ENCODE measurements at places on chromosomes 6 and 20.

DNA sequence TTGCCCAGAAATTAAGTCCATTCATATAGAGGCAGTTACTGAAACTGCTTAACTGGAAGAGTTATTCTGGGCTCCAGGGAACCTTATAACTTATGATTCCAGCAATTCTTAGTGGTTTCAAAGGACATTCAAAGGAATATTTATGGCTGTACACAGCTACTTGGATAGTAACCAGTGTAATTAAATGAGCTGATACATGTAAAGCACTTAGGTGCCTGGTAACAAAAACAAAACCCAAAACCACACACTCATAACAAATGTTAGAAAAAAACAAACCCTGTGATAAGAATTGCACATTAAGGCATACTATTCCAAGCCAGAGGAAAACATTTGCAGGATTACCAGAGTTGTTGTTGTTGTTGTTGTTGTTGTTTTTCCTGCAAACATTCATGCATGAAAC, 51.5 kb downstream of the STK4 start:
- no peak for DNase-seq

- no peak for DNase-seq
These were observed 194.4 kb downstream of the BMP7 start for GRCh38 chr20:57071954-57072583.

- DNase-seq = peak; percentile 84
These were observed 19.0 kb upstream of the STX11 start for GRCh38 chr6:144131248-144131709.

GRCh38 chr20:12773936-12774335, 234.8 kb upstream of the SPTLC3 start:
- DNase-seq = no peak

- DNase-seq = no peak
These were observed 151.9 kb downstream of the CDKAL1 start for GRCh38 chr6:20686142-20686541.

- DNase-seq = no peak
These were observed 18.1 kb downstream of the CST9 start for GRCh38 chr20:23587631-23588030.

DNA sequence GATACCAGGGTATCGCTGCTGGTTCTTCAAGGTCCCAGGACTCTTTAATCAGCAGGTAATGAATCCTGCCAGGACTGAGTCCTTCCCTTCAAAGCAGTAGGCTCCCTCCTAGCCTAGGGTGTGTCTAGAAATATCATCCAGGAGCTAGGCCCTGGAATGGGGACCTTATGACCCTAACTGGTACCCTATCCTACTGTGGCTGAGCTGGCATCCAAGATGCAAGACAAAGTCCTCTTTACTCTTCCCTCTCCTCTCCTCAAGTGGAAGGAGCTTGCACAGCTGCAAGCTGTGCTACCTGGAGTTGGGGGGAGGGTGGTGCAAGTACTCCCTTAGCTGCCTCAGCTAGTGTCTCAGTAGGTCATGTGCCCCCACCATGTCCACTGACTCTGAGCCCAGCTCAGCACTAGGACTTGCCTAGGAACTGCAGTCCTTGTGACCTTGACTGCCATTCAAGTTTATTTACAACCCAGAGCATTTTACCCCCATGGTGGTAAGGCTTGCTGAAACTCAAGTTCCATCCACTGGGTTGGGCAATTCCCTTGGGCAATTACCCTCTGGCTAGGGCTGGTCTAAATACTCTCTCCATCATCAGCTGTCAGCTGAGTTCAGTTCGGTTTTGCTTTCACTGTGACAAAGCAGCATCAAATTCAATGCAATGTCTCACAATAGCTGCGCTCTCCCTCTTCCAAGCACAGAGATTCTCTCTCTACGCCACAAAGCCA, 48.4 kb upstream of the TOP1 start:
- no peak for DNase-seq

DNA sequence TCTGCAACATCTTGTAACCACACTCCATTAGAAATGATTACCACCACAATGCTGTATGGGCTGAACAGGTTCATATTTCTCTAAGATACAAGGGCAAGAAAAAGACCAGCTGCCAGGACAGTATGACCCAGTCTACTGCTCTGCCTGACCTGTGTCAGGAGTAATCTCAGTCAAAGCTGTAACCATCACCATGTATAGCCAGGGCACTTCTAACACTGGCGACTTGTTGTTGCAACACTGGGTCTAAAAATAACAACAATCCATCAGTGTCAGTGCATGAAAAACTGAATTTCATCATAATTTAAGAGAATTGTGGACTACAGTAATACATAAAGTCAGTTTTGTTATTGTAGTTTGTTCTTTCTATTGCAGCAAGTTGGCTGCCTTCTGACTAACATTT, 738.6 kb upstream of the ADGRB3 start:
- no peak for DNase-seq

DNA sequence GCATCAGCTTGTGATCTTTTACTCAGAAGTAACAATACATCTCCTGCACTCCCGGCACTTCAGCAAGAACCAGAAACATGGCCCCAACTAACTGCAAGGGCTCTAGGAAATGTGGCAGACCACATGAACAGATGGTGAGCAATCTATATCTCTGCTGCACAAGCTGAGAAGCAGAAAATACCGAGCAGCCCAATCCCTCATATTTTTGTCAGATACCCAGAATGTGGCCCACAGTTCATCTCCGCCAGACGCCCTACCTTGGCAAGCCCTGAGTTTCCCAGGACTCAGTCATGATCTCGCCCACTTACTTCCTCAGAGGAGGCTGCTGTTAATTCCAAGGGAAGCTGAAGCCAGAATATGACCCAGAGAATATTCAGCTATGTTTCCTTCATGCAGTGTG, 63.1 kb upstream of the PHACTR1 start:
- no peak for DNase-seq

- DNase-seq = no peak
These were observed 26.9 kb upstream of the FANCE start for GRCh38 chr6:35425284-35425683.

DNA sequence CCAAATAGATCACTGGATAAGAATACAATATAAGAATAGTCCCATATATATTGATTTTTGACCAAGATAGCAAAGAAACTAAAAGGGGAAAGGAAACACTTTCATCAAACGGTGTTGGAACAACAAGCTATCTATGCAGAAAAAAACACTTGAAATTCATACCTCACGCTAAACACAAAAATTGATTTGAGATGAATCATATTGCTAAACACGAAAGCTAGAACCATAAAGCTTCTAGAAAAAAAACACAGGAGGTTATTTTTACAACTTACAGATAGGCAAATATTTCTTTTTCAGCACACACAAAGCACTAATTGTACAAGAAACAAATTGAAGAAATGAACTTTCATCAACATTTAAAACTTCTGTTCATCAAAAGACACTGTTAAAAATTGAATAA, 36.7 kb upstream of the TMEM14A start:
- DNase-seq = no peak

GRCh38 chr6:135937106-135937505, 85.6 kb downstream of the PDE7B start:
- DNase-seq = no peak

- DNase-seq = no peak
These were observed 25.8 kb upstream of the FABP7 start for GRCh38 chr6:122753688-122754056.

GRCh38 chr6:24906314-24906713, 29.4 kb downstream of the RIPOR2 start:
- DNase-seq = no peak

GRCh38 chr6:7496266-7496875, 45.1 kb upstream of the DSP start:
- DNase-seq = no peak

DNA sequence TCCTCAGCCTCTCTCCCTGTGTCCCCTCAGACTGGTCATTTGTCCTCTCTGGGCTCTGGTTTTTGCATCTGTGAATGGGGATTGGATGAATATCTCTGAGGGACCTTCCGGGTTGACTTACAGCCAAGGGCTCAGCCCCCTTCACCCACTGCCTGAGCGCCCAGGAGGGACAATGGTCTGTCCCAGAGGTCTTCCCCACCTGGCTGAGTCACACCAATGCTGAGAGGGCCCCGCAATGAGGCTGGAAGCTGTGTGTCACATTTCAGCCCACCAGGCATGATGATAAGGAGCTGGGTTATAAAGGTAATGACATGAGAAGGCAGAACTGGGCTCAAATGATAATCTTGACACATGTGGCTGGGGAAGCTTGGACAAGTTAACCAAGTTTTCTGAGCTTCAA, 70.5 kb downstream of the TOX2 start:
- DNase-seq = no peak

GRCh38 chr20:50399917-50400704, 110.1 kb upstream of the PTPN1 start:
- no peak for DNase-seq

DNA sequence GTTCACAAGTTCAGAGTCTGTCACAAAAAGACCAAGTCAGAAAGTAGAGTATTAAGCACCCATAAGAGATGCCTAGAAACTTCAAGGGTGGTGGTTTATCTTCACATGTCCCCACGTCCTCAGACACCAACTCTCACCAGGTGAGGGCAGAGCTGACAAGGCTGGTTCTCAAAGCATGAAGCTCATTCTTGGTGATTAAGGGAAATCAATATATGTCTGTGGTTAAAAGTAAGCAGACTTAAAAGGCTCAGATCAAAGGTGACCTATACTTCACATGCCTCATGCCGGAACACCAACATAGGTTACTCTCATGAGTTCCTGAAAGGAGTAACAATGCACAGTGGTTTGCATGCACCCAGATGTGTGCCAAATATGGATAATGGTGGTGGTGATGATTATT, 27.0 kb downstream of the IL17A start:
- DNase-seq = peak; percentile 44

GRCh38 chr6:5132731-5133130, 47.6 kb downstream of the PPP1R3G start:
- DNase-seq = no peak

DNA sequence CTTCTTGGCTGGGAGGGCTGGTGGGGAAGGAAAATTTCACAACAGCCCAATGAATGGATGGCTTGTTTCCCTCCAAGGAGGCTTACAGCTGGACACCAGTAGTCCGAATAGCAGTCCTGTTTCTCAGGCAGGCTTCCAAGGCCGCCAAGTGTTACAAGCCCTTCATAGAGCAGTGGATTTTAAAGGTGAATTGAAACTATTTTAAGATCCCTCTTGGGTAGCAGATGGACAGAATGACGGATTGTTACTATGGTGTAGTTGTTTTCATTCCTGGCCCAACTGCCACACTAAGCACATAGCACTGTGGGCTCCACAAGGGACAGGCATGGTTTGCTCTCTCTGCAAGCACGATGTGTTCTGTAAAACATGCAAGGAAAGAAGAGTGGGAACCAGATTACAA, 203.3 kb upstream of the TAB2 start:
- no peak for DNase-seq

- DNase-seq = no peak
These were observed 31.1 kb downstream of the CEBPB start for GRCh38 chr20:50221501-50222308.

- no peak for DNase-seq
These were observed 90.7 kb downstream of the SNAP25 start for GRCh38 chr20:10309326-10309725.

DNA sequence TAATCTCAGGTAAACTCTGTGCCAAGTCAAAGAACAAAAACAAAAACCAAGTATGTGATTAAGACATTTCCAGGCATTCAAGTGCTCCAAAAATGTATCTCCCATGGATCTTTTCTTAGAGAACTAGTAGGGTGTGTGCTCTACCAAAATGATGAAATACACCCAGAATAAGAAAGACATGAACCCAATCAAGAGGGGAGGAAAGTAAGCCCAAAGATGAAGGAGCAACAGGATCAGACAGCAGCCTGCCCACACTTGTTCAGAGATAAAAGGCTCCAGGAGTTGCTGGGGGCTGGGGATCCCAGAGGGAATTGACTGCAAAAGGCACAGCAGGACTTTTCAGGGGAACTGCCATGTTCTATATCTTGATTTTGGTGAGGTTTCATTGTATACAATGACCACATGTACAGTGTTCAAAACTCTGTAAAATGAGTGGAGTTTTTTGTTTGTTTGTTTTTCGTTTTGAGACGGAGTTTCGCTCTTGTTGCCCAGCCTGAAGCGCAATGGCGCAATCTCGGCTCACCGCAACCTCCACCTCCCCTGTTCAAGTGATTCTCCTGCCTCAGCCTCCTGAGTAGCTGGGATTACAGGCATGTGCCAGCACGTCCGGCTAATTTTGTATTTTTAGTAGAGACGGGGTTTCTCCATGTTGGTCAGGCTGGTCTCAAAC, 24.4 kb downstream of the GCM1 start:
- DNase-seq = no peak

- no peak for DNase-seq
These were observed 41.6 kb upstream of the LYRM2 start for GRCh38 chr6:89680150-89680549.

GRCh38 chr6:132746048-132746447, 11.7 kb downstream of the VNN2 start:
- DNase-seq = no peak

- DNase-seq = no peak
These were observed 159.5 kb downstream of the LY86 start for GRCh38 chr6:6748001-6748400.

- no peak for DNase-seq
These were observed 3.7 kb upstream of the NCOA6 start for GRCh38 chr20:34829191-34829590.

GRCh38 chr6:100613656-100614055, 148.9 kb upstream of the SIM1 start:
- no peak for DNase-seq

- no peak for DNase-seq
These were observed 304.6 kb upstream of the AGPAT4 start for GRCh38 chr6:161578478-161578877.

GRCh38 chr6:137783710-137784109, 83.3 kb upstream of the TNFAIP3 start:
- DNase-seq = no peak

DNA sequence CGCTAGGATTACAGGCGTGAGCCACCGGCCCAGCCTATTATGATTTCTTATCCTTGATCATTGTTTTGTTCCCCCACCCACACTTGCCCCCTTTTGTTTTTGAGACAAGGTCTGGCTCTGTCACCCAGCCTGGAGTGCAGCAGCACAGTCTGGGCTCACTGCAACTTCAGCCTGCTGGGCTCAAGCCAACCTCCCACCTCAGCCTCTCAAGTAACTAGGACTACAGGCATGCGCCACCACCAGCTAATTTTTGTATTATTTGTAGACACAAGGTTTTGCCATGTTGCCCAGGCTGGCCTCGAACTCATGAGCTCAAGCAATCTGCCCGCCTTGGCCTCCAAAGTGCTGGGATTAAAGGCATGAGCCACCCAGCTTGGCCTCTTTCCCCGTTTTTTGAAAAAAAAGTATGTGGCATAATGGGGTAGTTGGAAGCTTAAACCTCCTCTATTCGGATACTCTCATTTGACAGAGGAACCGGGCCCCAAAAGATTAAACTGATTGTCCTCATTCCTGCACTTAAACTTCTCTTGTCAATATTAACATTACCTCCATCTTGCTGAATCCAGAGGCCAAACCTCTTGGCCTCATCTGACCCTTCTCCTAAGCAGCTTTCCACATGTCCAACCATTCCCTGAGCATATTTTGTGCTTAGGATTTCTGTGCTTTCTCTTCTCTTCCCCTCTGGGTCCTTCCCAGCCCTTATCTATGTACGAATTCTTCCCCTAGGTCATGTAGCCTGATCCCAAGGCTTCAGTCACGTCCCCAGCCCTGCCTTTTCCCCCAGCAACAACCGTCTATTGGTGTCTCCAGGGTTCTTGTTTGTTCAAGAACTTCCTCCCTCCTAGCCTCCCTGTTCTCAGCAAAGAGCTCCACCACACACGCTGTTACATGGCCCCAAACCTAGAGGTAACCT, 6.1 kb upstream of the EZR start:
- DNase-seq = no peak

GRCh38 chr20:9555781-9556180, 41.4 kb downstream of the LAMP5 start:
- DNase-seq = peak; percentile 5

Measured in activated CD4-positive, alpha-beta T cell treated with anti-CD3 and anti-CD28 coated beads, Interleukin-2, amount 50 U/mL, for 16 hours (primary cell).